Hypothalamus (tissue), 51 donors: ENCODE measurements at places on chromosomes 1 and 21.

GRCh38 chr1:199132006-199132405, 493.2 kb downstream of the PTPRC start:
- DNase-seq, result no peak

GRCh38 chr1:156725683-156726280, 2.5 kb upstream of the METTL25B start:
- peak; percentile 74 for DNase-seq

DNA sequence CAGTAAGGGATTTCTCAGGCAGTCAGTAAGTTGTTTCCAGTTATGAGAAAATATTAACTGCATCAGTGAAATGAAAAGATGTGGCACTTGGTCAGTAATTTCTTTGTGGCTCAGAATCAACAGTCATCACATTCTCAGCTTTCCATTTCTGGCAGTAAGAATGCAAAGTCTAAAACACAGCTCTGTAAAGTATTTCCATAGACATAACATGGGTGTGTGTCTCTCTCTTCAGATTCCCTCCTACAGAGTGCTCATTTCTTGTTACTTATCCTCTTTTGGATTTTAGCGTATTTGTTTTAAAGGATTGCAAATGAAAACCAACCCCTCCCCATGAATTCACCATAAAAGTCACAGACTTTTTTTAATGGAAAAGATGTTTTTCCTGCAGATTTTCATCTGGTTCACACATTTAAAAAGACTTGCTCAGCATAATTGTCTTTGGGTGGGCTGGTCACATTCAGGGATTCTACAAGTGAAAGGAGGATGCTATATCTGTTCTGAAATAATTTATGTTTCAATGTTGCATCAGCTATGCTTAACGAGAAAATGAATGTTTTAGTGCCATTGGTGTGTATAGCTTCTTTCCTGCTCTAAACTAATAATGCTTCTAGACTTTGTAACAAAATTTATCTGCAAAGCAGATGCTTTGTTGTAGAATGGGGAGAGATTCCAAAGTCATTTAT, 34.6 kb upstream of the CD55 start:
- DNase-seq, result no peak

DNA sequence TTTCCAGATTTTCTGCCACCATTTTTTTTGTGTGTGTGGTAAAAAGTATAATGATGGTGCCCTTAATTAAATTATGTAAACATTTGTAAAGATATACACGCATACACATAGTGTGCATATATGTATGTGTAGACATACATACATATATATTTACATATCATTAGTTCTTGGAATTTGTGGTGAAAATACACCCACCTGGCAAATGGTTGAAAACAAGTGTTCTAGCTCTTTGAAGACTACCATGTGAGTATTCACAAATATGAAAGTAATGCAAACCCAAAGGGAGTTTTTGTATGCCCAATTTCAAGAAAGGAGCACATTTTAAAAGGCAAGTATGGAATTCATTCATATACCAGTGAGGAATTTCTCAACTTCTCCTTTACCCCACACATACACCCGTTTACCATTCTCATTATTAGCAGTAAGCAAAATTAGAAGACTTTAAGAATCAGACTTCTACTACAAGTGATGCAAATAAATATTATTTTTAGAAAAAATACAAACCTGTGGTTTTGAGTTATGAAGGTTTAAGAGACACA, 8.0 kb downstream of the RABGAP1L start:
- DNase-seq, result no peak

- no peak for DNase-seq
Observed at GRCh38 chr1:168050307-168050706, 86.4 kb downstream of the GPR161 start.

- no peak for DNase-seq
Observed at GRCh38 chr1:241482761-241483250, 36.7 kb downstream of the FH start.

GRCh38 chr1:241638909-241639622, 1.1 kb downstream of the CHML start:
- DNase-seq, result no peak

- DNase-seq, result peak; percentile 20
Observed at GRCh38 chr1:87330057-87330884, 1.6 kb downstream of the LMO4 start.

- peak; percentile 29 for DNase-seq
Observed at GRCh38 chr1:94884106-94884505, 42.8 kb downstream of the CNN3 start.

- DNase-seq, result no peak
Observed at GRCh38 chr1:21912038-21912758, 24.9 kb downstream of the HSPG2 start.

- no peak for DNase-seq
Observed at GRCh38 chr1:72184099-72184701, 98.1 kb downstream of the NEGR1 start.

GRCh38 chr1:26069941-26070295, 2.5 kb upstream of the TRIM63 start:
- no peak for DNase-seq
